ENCODE measurements at places on chromosomes 5 and 9. TPM values are rescaled to one million over a fixed set of nuclear protein-coding genes. Genes with fewer than 3 reads are reported as not detected.

DNA sequence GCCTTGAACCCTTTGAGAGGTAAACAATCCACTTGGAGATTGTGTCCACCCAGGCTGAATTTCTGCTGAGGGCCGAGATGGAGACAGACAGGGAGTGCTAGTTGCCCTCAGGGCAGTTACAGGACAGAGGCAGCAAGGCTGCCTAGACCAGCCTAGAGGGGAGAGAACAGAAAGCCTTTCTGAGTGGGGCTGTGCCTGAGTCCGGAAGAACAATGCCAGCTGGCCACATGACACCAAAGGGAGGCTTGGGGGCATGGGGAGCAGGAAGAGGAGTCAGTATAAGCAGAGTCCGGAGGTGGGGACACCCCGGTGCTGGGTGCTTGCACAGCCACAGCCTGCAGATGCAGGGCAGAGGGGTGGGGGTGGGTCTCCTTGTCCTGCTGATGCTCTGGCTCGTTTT is 145.7 kb downstream of the CFAP90 start:
- no peak for DNase-seq

Gene MAP1B
- 0.06 TPM for total RNA-seq

Gene RFESD
- total RNA-seq: 10.9 TPM

DNA sequence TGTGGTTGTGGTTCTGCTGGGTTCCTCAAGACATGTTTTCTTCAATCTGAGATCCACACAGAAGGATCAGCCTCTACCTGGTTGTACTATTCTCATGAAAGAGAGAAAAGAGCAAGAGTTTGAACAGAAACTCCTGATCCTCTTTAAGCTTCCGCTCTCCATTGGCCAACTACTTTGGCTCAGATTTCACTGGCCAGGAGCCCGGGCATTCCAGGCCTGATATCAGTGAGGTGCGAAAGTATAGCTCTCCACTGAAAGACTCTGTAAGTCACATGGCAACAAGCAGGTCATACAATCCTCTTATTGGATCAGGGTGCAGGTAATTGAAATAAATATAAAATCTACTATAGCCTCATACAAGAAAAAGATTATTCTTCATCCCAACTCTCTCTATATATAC is 920.5 kb downstream of the TLE4 start:
- no peak for DNase-seq

DNA sequence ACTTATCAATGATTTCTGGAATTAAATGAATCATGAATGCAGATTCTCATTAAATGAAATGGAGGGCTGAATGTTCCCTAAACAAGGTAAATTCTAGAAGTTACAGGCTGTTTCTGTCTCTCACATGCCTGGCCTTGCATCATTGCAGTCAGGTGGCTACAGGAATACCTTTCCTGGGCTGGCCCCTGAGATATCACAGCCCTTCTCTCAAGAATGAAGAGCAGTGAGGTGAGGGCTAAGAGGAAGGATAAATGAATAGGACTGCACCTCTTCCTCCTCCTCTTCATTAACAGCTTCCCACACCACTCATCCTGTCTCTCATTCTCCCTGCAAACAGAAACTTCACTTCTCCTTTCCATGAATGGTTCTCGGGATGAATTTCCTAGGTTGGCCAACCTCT is 22.5 kb downstream of the ARHGEF28 start:
- DNase-seq: no peak

Gene LCN6
- total RNA-seq: not detected

Gene TLR4
- 10.0 TPM for total RNA-seq

Gene SREK1
- total RNA-seq: 95.1 TPM

Gene ITK
- not detected for total RNA-seq

Gene ADRB2
- total RNA-seq: 4.6 TPM

Gene PHF24
- not detected for total RNA-seq

DNA sequence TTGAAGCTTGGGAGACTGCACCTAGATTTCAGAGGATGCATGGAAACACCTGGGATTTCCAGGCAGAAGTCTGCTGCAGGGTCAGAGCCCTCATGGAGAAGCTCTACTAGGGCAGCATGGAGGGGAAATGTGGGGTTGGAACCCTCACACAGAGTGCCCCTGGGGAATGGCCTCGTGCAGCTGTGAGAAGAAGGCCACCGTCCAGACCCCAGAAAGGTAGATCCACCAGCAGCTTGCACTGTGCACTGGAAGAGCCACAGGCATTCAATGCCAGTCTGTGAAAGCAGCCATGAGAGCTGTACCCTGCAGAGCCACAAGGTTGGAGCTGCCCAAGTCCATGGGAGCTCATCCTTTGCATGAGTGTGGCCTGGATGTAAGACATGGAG is 285.3 kb upstream of the FAM174A start:
- DNase-seq: no peak

Gene SLC1A3
- total RNA-seq: not detected

DNA sequence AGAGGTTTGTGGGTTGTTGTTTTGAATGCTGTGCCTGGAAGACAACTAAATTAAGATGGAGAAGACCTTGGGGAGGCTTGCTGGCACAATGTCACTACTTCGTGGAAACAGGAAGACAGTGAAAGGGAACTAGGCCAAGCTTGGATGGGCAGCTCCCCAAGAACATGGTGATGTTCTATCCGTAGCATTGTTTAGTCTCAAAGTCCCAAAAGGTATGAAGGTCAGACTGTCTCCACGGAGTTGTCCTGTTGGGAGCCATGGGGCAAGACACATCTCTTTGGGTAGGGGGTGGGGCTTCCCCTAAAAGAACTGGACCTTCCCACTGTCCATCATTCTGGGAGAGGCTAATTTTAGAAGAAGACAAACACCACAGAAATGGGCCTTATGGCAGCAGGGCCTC is 140.5 kb downstream of the ENTREP1 start:
- no peak for DNase-seq

DNA sequence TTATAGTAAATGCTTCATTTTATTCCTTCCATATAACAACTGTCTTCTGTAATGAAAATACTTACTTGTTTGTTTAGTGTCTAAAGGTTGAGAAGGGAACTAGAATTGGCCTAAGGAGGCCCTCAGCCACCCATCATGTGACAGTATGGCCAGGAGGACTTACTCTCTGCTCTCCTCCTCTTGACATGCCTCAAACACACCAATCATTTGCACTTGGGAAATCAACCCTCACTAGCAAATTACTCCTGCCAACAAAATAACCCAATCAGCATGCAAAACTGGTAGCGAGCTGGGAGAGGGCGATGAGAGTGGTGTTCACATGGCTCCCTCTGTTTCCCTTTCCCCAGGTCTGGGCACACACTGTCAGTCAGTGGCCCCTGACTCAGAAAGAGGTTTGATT is 58.6 kb upstream of the MEF2C start:
- no peak for DNase-seq

- no peak for DNase-seq
These were observed 105.7 kb upstream of the MAMDC2 start for GRCh38 chr9:69937833-69938535.

GRCh38 chr5:126274076-126274762 is 149.0 kb upstream of the GRAMD2B start:
- no peak for DNase-seq

Gene ANKRD34B
- total RNA-seq: not detected

GRCh38 chr5:133225671-133226152 is 173.9 kb downstream of the HSPA4 start:
- no peak for DNase-seq

DNA sequence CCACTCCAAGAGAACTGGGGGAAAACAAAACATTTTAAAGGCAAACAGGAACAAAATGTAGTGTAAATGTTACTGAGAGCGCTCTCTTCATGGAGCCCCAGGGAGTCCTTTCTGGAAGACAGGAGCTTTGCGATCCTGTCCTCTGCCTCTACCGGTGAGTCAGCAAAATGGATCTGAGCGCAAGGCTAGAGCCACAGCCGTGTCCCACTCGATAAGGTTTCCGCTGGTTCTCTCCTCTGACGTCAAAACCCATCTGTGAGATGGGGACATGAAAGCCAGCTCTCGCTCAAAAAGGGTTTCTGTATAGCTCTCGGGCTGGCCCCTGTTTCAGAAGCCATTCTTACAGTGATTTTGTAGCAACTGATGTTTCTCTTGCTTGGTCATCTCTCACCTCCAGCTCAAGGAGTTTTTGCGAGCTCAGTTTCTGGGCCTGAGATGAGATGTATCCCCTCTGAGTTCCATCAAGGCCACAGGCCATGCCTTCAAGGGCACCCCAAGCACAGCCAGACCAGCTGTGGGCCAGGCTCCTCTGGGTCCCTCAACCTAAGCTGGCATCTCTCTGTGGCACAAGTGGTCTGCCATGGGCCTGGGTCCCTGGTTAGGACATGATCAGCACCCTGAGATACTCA is 101.6 kb downstream of the FSTL4 start:
- DNase-seq: no peak

- no peak for DNase-seq
These were observed 175.9 kb downstream of the MAN2A1 start for GRCh38 chr5:109865637-109866036.

Gene IFNA4
- total RNA-seq: not detected

GRCh38 chr9:132443951-132444607 is 34.1 kb downstream of the CFAP77 start:
- no peak for DNase-seq

DNA sequence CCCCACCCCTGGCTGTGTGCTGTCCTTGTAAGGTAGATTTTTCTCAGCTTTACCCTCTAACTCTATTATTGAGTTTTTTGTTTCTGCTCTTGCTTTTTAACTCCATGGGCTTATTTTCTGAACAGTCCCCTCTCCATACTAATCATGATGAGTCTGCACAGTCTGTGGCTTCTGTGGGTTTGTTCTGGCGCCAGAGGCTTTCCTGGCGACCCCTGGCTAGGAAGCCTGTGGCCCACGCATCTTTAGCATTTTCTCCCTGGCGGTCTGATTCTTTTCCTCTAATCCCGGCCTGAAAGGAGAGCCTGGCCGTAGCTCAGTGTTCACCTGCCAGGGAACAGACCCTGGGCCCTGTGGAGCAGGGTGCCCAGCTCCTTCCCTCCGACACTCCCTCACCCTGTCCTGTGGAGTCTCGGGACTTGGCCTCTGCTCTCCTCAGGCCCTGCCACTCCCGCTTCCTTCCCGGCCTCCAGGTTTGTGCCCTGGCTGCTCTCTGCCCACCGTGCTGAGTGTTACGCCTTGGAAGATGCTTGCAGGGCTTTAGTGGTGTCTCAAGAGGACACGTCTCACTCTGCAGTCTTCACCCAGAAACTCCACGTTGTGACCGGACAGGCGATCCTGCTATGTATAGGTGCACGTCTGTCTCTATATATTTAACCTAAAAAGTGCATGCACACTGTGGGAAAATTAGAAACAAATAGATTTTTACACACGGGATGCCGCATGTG is 31.7 kb upstream of the LRRC14B start:
- no peak for DNase-seq

Gene TRPM6
- total RNA-seq: not detected

- DNase-seq: no peak
These were observed 5.2 kb downstream of the RNF44 start for GRCh38 chr5:176531902-176532493.

DNA sequence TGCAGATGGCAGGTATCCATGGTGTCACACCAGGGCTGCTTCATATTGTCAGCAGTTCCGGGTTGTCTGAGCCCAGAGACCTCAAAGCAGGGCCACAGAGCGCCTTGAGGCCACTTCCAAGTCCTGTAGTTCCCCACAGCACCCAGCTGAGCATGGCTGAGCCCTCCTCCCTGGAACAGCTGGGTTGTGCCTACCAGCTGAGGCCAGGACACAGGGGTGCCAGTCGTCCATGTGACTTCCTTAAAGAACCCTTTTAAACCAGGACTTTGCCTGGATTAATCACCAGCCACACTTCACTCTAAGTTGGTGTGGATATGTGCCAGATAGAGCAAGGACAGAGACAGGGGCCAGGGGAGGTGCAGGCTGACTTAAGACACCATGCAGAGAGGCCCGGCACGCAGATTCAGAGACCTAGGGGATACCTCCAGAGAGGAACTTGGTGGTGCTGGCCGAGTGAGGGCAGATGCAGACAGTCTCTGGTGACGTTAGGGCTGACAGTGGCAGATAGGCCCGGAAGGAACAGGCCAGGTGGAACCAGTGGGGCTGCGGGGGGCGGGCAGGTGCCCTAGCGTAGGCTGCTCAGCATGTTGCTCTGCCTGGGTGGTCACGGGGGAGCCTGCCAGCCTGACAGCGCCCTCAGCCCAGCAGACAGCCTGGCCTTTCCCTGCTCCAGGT is 142.7 kb downstream of the CACNA1B start:
- DNase-seq: no peak

DNA sequence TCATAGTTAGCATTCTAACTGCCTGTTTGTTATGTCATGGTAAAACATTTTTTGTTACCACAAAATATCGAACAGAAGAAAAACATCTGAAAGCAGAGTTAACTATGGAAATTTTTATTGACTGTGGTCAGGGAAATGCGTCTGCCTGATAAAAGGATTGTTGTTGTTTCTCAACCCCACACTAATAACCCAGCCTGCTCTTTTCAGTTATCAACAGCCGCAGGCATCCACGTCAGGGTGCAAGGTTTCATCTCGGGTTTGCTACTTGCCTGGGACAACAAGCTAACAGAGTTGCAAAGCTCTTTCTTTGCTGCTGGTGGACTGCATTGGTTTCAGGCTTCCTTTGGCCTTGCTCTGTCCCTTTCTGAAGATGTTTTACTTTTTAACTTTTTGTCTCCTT is 969.2 kb downstream of the CDH18 start:
- DNase-seq: no peak

- DNase-seq: no peak
These were observed 3.0 kb downstream of the BASP1 start for GRCh38 chr5:17220469-17220868.

Gene FOXD4
- 2.2 TPM for total RNA-seq

DNA sequence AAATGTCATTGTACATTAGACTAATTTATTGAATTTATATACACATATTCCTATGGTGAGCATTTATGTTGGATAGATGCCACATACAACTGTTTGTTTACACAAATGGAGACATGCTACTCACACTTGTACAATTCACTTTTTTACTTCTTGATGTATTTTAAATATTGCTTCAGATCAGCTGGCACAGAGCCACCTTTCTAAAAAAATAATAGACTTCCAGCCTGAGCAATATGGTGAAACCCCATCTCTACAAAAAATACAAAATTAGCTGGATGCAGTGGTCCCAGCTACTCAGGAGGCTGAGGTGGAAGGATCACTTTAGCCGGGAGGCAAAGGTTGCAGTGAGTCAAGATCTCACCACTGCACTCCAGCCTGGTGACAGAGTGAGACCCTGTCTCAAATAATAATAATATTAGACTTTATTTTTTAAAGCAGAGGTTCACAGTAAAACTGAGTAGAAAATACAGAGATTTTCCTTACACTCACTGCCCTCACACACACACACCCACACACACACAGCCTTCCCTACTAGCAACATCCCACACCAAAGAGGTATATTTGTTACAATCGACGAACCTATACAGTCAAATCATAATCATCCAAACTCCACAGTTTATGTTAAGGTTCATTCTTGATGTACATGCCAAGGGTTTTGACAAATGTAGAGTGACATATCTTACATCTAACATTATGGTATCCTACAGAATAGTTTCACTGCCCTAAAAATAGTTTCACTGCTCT is 16.5 kb upstream of the ADRB2 start:
- no peak for DNase-seq

GRCh38 chr9:38088006-38088925 is 19.2 kb upstream of the SHB start:
- peak; percentile 54 for DNase-seq

Gene GRM6
- not detected for total RNA-seq

- no peak for DNase-seq
These were observed 102.4 kb upstream of the GPR151 start for GRCh38 chr5:146618434-146618833.

Gene SPINK13
- total RNA-seq: not detected
